ENCODE measurements at places on chromosomes 5 and 9. TPM values are rescaled to one million over a fixed set of nuclear protein-coding genes. Genes with fewer than 3 reads are reported as not detected.

DNA sequence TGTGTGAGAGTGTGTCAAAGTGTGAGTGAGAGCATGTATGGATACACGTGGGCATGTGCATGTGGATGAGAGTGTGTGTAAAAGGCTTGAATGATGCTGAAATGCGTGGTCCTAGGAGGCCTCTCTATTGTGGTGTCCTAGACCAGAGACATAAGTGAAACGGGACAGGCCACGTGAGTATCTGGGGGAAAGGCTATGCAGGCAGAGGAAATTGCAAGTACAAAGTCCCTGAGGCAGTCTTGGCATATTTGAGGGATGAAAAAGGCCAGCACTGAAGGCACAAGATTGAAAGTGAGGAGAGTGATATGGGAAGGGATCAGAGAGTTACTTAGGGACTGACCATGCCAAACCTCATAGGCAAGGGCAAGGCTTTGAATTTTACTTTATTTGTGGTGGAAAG lies 67.2 kb upstream of the CCDC152 start:
- no peak for DNase-seq
- no peaks in the 10 kb centered on the region for H3K36me3 ChIP-seq
- no peak overlapping the region for H3K4me3 ChIP-seq
- H3K4me1 ChIP-seq, result no peaks in the 10 kb centered on the region

- H3K36me3 ChIP-seq, result no peaks in the 10 kb centered on the region
- no peak overlapping the region for H3K27ac ChIP-seq
- DNase-seq, result no peak
- no peaks in the 10 kb centered on the region for H3K4me1 ChIP-seq
Measured at GRCh38 chr5:67257077-67257476, 60.5 kb upstream of the CD180 start.

PPP2CA gene
- total RNA-seq, result 146 TPM

- H3K4me3 ChIP-seq, result no peak overlapping the region
- H3K27ac ChIP-seq, result no peak overlapping the region
- peaks cover 74% of the 10 kb centered on the region for H3K4me1 ChIP-seq
- H3K27me3 ChIP-seq, result no peaks in the 10 kb centered on the region
- H3K36me3 ChIP-seq, result peaks cover 2% of the 10 kb centered on the region
Measured at GRCh38 chr5:67035098-67035740, 161.4 kb downstream of the CD180 start.

GRCh38 chr9:76688471-76689238 lies 75.6 kb upstream of the PCA3 start:
- H3K4me1 ChIP-seq, result peaks cover 19% of the 10 kb centered on the region
- no peak overlapping the region for H3K4me3 ChIP-seq
- no peak overlapping the region for H3K27ac ChIP-seq
- peaks cover 1% of the 10 kb centered on the region for H3K27me3 ChIP-seq

DNA sequence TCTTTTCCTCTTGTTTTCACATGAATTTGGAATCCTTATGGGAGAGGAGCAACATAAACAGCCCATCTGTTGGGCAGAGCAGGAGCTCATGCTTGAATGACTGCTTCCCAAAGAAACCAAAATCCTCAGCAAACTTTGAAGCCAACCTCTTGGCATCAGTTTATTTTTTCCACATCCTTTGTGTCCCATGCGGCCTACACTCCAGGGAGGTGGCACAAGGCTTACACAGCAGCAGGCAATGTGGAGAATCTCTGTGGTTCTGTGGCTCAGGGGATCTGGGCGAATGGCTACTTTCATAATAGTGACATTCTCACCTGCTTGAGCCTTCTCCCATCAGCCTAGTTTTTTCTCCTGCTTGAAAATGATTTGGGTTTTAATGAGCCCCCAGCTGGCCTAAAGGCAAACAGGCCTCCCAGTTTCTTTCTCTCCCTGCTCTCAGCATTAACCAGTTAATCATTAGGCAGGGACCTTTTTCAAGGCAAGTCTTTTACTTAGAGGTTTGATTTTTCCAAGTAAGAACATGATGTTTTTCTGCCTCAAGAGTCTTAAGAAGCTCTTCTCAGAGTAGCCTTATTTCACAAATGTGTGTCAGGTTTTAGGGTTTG lies 370.3 kb downstream of the ARHGEF28 start:
- H3K4me1 ChIP-seq, result no peaks in the 10 kb centered on the region
- no peak overlapping the region for H3K4me3 ChIP-seq
- DNase-seq, result no peak
- H3K27ac ChIP-seq, result no peak overlapping the region

DNA sequence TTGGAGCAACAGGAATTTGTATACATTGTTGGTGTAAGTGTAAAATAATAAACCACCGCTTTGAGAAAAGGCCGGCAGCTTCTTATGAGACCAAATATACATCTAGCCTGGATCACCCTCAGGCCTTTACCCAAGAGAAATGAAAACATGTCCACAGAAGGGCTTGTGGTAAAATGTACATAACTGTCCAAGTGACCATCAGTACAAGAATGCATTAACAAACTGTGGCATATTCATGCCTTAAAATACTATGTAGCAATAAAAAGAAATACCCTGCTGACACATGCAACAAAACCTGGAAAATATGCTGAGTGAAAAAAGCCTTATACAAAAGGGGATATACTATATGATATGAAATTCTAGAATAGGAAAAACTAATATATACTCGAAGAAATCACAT lies 311.9 kb upstream of the TRPC7 start:
- peaks cover 11% of the 10 kb centered on the region for H3K36me3 ChIP-seq
- DNase-seq, result no peak
- no peak overlapping the region for H3K27ac ChIP-seq
- H3K4me1 ChIP-seq, result no peaks in the 10 kb centered on the region
- no peaks in the 10 kb centered on the region for H3K27me3 ChIP-seq

DBH gene
- total RNA-seq, result 0.08 TPM

GRCh38 chr5:108216890-108217289 lies 165.0 kb downstream of the FBXL17 start:
- H3K27ac ChIP-seq, result peak overlapping the region; percentile 31
- no peak overlapping the region for H3K4me3 ChIP-seq
- peaks cover 5% of the 10 kb centered on the region for H3K27me3 ChIP-seq

DNA sequence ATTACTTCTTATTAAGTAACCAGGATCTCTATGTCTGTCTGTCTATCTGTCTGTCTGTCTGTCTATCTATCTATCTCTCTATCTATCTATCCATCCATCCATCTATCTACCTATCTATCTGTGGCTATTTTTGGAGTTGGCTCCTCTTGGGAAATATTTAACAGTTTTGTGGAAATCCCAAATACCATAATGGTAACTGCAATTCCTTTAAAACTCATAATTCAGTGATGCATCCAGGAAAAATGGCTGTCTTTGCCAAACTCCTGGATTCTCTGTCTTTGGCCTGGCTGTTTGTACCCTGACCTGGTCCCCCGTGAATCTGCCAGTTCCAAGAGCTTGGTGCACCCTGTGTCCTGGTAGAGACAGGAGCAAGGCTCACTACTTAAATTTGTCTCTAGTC lies 197.0 kb downstream of the PCSK1 start:
- H3K36me3 ChIP-seq, result no peaks in the 10 kb centered on the region
- H3K4me1 ChIP-seq, result no peaks in the 10 kb centered on the region
- no peak overlapping the region for H3K27ac ChIP-seq
- no peaks in the 10 kb centered on the region for H3K27me3 ChIP-seq
- no peak for DNase-seq

- H3K4me3 ChIP-seq, result no peak overlapping the region
- H3K27me3 ChIP-seq, result peaks cover 12% of the 10 kb centered on the region
- H3K27ac ChIP-seq, result no peak overlapping the region
- DNase-seq, result no peak
- H3K36me3 ChIP-seq, result peaks cover 4% of the 10 kb centered on the region
Measured at GRCh38 chr9:88536023-88536324, 996 bp downstream of the NXNL2 start.

GRCh38 chr9:82208741-82209450 lies 220.3 kb downstream of the SPATA31D1 start:
- no peak for DNase-seq
- H3K4me1 ChIP-seq, result no peaks in the 10 kb centered on the region
- no peak overlapping the region for H3K27ac ChIP-seq
- no peaks in the 10 kb centered on the region for H3K36me3 ChIP-seq
- H3K4me3 ChIP-seq, result no peak overlapping the region

DNA sequence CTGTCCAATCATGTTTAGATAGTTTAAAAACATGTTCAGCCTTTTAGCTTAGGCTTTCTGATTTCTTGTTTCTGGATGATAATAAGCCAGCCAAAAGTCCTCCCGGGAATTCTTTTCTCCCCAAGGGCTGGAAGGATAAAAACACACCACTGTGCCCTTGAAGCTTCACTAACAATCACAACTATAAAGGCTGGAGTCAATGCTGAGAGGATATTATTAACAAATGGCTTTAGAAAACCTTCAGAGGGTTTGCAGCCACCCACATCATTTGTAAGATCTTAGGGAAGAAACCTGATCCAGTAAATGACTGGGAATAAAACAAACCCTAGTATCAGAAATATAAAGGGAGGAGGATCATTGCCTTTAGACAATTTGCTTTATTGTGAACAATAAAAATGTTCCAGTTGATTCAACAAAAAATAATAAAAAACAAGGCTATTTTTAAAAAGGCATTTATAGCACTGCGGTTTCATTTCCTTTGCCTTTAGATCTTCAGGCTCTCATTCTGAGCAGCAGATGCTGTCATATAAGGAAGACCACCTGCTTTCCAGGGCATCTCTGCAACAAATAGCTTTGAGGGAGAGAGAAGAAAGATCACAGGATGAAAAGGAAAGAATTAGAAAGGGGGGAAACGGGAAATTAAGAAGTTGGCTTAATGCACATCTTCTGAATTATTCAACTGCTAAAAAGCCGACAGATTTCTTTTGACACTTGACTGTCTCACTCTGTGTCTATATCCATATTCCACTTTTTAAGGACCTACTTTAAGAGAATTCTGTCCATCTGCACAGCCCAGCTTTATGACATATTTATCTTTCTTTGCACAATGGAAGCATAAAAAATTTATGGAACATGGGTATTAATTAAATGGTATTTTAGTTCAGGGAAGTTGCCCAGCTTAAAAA lies 277.2 kb upstream of the SLC24A2 start:
- no peak overlapping the region for H3K27ac ChIP-seq
- H3K36me3 ChIP-seq, result no peaks in the 10 kb centered on the region
- no peak for DNase-seq
- no peak overlapping the region for H3K4me3 ChIP-seq

DNA sequence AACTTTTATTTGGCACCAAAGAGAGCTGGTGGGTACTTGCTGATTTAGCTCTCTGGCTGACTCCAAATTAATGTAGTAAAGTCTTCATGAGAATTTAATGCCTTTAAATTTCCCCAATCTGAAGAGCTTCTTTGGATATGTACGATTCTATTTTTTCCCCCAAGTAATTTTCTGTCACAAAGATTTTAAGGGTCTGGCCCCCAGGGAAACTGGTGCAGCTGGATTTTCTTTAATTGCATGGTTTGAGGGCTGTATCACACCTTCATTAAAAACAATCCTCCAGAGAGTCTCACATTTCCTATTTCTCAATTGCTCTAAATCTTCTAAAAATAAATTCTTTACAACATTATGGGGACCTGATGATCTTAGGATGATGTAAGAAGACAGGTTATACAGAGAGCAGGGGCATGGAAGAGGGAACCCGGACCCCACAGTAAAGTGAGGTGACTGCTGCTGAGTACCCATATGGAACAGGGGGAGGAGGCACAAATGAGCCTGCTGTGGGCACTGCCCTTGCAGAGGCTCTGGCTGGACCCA lies 158.9 kb downstream of the ENTREP1 start:
- H3K27ac ChIP-seq, result no peak overlapping the region
- no peak for DNase-seq
- H3K36me3 ChIP-seq, result no peaks in the 10 kb centered on the region
- H3K4me1 ChIP-seq, result peaks cover 4% of the 10 kb centered on the region

- no peaks in the 10 kb centered on the region for H3K4me1 ChIP-seq
- DNase-seq, result no peak
- no peaks in the 10 kb centered on the region for H3K36me3 ChIP-seq
- H3K27ac ChIP-seq, result no peak overlapping the region
Measured at GRCh38 chr9:115369322-115369957, 251.5 kb upstream of the TNC start.

DNA sequence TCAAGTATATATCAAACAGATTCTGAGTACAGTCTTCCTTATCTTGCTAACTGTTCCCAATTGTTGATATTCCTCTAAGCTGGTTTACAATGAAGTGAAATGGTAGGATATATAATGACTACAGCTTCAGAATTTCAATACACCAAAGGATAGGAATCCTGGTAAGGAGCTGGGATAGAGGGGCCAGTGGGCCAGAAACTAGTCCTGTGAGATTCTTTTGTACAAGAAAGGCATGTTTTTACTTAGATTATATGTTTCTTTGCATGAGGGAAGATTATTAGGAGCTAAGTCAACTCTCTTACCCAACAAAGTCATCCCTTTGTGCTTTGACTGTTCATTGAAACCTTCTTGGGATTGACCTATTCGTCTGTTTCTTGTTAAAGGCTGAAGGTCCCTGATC lies 435.7 kb downstream of the PLK2 start:
- no peaks in the 10 kb centered on the region for H3K36me3 ChIP-seq
- H3K4me1 ChIP-seq, result peaks cover 12% of the 10 kb centered on the region
- H3K27ac ChIP-seq, result no peak overlapping the region
- DNase-seq, result no peak
- no peaks in the 10 kb centered on the region for H3K27me3 ChIP-seq

DNA sequence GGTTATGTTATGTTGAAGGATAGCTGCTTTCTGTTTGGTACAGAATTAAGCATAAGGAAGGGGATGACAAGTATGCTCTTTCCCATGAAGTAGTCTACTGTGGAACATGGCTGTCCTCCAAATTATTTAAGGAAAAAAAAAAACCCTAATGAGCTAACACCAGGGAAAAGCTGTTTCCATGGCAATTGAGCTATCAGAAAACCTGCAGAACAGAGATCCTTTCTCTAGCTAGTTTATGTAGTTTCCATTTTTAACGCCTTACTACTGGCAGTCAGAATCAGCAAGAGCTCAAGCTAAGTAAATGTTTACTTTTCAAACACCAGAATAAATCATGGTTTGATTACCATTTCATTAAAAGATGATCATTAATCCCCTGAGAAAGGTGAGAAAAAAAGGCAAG lies 287.4 kb upstream of the TARS1 start:
- no peak overlapping the region for H3K4me3 ChIP-seq
- H3K27me3 ChIP-seq, result no peaks in the 10 kb centered on the region
- H3K27ac ChIP-seq, result no peak overlapping the region
- no peaks in the 10 kb centered on the region for H3K4me1 ChIP-seq
- DNase-seq, result no peak

DNA sequence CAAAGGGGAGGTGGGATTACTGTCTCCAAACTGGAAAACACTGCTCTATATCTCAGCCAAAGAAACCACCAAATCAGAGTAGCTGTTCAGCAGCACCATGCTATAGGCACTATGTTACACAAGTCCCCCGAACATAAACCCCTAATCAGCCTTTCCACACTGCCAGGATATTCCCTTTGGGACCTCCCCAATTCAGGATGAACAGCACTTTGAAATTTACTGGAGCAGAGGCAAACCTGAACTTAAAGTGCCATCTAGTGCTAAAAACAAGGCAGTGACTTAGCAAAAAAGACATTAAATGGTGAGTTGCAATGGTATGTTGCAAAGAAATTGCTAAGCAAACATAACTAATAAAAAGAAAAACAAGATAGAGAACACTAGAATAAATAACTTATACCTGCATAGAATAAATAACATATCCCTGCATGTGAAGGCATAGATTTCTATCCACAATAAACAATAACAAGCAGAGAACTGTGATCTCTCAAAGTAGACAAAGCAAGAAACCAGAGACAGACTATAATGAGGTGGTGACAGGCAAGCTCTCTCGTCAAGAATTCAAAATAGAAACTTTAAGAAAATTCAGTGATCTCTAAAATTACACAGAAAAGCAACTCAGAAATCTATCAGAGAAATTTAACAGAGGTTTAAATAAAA lies 584.4 kb upstream of the ACO1 start:
- no peaks in the 10 kb centered on the region for H3K4me1 ChIP-seq
- no peaks in the 10 kb centered on the region for H3K36me3 ChIP-seq
- no peak overlapping the region for H3K27ac ChIP-seq
- DNase-seq, result peak; percentile 15
- no peaks in the 10 kb centered on the region for H3K27me3 ChIP-seq

PHPT1 gene
- 134 TPM for total RNA-seq

All from endothelial cell (in vitro differentiated cells).